ENCODE measurements at places on chromosomes 5 and 9. TPM values are rescaled to one million over a fixed set of nuclear protein-coding genes. Genes with fewer than 3 reads are reported as not detected.
A peak's percentile ranks its signal among the peaks of the same experiment; 100 is the strongest.

GRCh38 chr5:112975721-112976431 is 722 bp upstream of the DCP2 start:
- peaks cover 35% of the 10 kb centered on the region for H3K4me1 ChIP-seq
- no peaks in the 10 kb centered on the region for H3K27me3 ChIP-seq
- DNase-seq, result peak; percentile 18
- peak overlapping the region; percentile 96 for H3K4me3 ChIP-seq
- H3K36me3 ChIP-seq, result peaks cover 5% of the 10 kb centered on the region
- H3K27ac ChIP-seq, result peak overlapping the region; percentile 95

DNA sequence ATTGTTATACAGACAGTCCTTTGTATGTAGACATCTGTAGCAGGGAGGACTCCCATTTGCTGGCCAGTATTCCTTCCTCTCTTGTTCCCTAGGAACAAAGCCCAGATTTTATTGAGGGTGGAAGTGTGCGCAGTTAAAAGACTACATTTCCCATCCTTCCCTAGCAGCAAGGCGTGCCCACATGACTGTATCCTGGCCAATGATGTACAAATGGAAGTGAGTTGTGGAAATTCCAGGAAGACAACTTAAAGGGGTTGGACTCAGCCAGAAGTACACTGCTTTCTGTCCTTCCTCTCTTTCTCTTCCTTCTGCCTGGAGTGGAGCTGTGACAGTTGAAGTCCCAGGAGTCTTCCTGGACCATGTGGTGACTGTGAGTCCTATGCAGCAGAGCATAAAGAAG is 89.0 kb downstream of the HRH2 start:
- no peaks in the 10 kb centered on the region for H3K4me1 ChIP-seq
- DNase-seq, result no peak
- no peak overlapping the region for H3K27ac ChIP-seq
- H3K27me3 ChIP-seq, result peaks cover 16% of the 10 kb centered on the region
- H3K36me3 ChIP-seq, result no peaks in the 10 kb centered on the region
- no peak overlapping the region for H3K4me3 ChIP-seq

DNA sequence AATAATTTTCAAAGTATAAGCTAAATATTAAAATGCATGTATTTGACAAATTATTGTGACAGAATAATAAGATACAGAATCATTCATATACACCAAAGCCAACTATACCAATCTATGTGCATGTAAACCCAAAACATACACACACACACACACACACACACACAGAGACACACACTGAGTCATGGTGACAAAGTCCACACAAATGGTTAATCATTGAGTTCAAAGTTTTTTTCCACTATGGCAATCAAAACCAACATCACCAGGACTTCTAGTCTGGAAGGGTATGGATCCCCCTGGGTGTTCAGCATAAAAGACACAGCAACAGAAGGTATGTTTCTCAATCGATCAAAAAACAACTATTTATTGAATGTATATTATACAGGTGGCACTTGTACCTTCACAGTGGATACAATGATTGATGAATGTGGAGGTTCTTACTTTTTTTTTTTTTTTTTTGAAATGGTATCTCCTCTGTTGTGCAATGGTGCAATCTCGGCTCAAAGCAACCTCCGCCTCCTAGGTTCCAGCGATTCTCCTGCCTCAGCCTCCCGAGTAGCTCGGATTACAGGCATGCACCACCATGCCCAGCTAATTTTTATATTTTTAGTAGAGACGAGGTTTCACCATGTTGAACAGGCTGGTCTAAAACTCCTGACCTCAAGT is 137.0 kb downstream of the PDE4D start:
- no peak overlapping the region for H3K27ac ChIP-seq
- no peaks in the 10 kb centered on the region for H3K4me1 ChIP-seq
- no peak overlapping the region for H3K4me3 ChIP-seq
- H3K36me3 ChIP-seq, result no peaks in the 10 kb centered on the region
- peaks cover 6% of the 10 kb centered on the region for H3K27me3 ChIP-seq
- no peak for DNase-seq

DNA sequence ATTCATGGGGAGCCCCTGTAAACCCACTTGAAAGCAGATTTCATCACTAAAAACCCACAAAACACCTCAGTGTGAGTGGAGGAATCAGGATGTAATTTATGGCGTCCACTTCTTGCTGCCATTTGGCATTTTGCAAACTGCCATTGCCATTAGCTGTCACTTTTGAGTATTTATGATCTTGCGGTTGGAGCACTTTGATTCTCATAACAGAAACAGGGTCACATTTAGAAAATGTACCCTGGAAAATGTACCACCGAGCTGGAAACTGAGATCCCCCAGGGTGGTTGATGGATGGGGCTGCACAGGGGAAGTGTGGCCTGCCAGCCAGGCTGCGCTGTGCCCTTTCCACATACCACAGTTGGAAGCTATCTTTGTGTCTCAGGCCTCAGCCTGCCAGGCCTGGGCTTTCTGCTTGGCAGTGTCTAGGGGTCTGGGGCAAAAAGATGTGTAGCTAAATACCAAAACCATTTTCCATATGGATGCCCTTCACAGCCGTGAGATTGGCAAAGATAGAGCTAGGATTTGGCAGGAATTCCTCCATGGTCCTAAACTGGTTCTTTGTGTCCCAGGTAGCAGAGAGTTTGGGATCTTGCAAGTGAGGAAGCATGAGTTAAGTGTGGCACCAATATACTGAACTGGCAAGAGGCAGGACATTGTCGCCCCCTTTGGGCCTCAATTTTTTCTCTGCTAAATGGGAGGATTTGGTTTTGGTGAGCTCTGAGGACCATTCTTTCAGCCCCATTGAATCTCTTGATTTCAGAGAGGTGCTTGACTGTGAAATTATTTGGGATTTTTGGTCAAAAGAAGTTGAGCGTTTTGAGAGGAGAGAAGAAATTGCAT is 46.2 kb downstream of the GALNT10 start:
- H3K27ac ChIP-seq, result no peak overlapping the region
- no peak overlapping the region for H3K4me3 ChIP-seq
- H3K27me3 ChIP-seq, result no peaks in the 10 kb centered on the region
- peaks cover 38% of the 10 kb centered on the region for H3K4me1 ChIP-seq

DNA sequence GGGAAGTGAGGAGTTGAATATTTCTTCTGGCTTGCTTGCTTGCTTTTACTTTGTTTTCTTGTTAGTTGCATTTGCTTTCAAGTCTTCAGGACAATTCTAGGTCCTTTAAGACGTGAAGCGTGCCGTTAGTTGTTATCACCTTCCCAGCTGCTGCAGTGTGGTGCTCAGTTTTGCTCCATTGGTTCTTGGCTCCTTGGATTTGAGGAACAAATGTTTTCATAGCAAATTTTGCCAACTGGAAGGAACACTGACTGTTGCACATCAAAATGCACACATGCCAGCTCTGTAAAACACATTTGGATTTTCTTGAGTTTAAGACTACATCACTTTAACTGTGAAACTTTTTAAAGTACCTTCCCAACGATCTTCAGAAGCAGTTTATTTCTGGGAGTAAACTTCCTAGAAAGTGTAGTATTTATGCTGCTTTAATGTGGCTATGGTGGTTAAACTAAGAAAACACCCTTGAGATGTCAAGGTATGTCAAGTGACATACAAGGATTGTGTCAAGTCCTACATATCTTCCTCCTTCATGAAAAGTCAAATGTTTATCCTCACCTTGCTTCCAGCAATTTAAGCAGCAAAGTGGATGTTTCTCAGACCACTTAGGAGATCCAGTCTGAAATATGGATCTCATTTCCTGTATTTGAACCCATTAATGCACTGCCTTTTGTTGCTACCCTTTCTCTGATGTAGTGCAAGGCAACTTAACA is 24.9 kb downstream of the MOCS2 start:
- H3K36me3 ChIP-seq, result no peaks in the 10 kb centered on the region
- no peak for DNase-seq
- no peaks in the 10 kb centered on the region for H3K27me3 ChIP-seq

- no peaks in the 10 kb centered on the region for H3K36me3 ChIP-seq
- no peak for DNase-seq
- no peak overlapping the region for H3K27ac ChIP-seq
- H3K4me3 ChIP-seq, result no peak overlapping the region
Measured at GRCh38 chr9:114558027-114558675, 29.4 kb upstream of the ATP6V1G1 start.

DNA sequence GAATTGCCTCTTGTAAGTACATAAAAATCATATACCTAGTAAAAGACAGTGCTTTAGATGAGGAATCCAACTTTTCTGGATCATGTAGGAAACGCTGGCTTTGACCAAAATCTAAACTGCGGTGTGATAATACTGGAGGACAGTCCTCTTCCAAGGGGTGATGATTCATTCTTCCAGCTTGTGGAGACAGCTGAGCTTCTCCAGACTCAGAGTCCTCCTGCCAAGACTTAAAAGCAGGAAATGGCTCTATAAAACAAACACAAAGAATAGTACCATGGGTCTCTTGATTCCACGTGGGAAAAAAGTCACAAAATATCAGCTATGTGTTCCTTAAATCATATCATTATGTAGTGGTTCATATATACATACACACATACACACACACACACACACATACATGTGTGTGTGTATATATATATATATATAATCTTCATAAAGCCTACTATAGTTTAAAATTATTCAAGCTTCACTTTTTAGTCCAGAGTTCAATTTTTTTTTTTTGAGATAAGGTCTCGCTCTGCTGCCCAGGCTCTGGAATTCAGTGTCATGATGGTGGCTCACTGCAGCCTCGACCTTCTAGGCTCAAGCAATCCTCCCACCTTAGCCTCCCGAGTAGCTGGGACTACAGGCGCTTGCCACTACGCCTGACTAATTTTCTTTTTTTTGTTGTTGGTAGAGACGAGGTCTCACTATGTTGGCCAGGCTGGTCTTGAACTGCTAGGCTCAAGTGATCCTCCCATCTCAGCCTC is 65.0 kb downstream of the PKD2L2 start:
- no peaks in the 10 kb centered on the region for H3K27me3 ChIP-seq
- peaks cover 25% of the 10 kb centered on the region for H3K36me3 ChIP-seq
- H3K27ac ChIP-seq, result no peak overlapping the region
- no peaks in the 10 kb centered on the region for H3K4me1 ChIP-seq
- no peak overlapping the region for H3K4me3 ChIP-seq

GRCh38 chr9:79588488-79589223 is 16.9 kb downstream of the TLE4 start:
- H3K27me3 ChIP-seq, result no peaks in the 10 kb centered on the region
- peaks cover 56% of the 10 kb centered on the region for H3K4me1 ChIP-seq
- no peak for DNase-seq
- H3K36me3 ChIP-seq, result peaks cover 7% of the 10 kb centered on the region
- H3K27ac ChIP-seq, result no peak overlapping the region

DNA sequence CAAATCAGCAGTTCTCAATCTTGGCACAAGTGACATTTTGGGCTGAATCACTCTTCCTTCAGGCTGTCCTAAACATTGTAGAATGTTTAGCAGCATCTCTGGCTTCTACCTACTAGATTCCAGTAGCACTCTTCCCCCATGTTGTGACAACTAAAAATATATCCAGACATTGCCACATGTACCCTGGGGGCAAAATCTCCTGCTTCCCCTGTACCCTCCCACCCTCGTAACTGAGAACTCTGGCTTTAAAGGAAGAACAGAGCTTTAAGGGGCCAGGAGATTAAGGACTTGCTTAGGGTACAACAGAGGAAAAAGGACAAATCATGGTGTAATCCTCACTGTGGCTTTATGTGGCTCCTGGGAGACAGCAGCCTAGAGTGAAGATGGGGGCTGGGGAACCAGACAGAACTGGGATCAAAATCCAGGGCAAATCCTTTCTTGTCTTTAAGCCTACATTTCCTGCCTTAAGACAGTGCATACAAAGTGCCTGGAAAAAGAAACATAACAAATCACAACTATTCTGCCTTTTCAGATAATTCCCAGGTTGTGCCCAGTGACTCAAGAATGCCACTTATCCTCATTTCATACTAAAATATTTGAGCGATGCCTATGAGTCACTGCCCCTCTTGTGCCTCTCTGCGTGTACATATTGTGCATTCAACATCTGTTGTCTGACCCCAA is 109.3 kb downstream of the DAPK1 start:
- DNase-seq, result no peak
- peaks cover 8% of the 10 kb centered on the region for H3K4me1 ChIP-seq
- no peak overlapping the region for H3K27ac ChIP-seq
- H3K27me3 ChIP-seq, result peaks cover 38% of the 10 kb centered on the region

DNA sequence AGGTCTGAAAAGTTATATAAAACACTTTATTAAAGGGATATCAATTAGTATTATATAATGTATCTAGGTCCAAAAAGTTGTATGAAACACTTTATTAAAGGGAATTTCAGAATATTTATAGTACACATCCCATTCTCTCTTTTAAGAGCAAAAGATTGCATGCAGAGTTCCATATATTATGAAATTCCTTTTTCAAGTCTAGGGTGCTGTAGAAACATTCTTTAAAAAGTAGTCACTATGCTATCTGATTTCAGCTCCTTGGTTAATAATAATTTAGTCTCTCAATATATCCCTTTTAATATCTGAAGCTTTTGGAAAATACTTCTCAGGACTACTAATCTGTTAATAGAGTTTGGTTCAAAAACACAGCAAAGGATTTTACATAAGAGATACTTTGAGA is 1496.1 kb upstream of the C9orf72 start:
- DNase-seq, result no peak
- no peaks in the 10 kb centered on the region for H3K4me1 ChIP-seq
- no peak overlapping the region for H3K27ac ChIP-seq
- H3K4me3 ChIP-seq, result no peak overlapping the region
- H3K36me3 ChIP-seq, result no peaks in the 10 kb centered on the region

DNA sequence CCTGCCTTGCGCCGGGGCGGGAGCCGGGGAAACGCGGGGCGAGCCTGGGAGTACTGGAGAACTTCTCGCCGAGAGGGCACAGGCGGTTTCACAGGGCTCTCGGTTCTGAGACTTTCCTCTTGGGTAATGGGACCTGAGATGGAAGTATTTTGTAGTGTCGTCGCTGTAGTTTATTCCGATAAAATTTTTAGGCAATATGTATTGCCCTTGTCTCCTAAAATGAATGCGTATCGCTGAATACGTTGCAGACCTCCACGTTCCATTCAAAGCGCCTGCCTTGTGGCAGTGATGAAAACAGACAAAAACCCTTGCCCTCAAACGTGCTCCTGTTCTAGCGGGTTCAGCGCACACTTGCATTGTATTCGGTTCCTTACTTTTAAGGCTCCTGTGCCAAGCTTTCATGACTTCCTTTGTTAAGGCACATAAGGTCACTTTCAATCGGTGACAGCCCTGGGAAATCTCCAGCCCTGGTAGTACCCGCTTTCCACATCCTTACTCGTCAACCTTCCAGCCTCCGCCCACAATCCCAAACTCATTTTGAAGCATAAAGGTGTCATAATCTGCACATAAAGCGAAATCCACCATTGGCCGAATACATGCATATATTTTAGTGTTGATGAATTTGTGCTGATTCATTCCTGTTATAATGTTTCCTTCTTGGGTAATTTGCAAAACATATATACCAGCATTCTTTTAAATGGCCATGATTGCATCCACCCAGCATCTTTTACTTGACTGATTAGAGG is 694 bp downstream of the RMI1 start:
- H3K27ac ChIP-seq, result peak overlapping the region; percentile 99
- H3K27me3 ChIP-seq, result no peaks in the 10 kb centered on the region
- peaks cover 33% of the 10 kb centered on the region for H3K4me1 ChIP-seq
- peaks cover 42% of the 10 kb centered on the region for H3K36me3 ChIP-seq

- H3K36me3 ChIP-seq, result no peaks in the 10 kb centered on the region
- no peak for DNase-seq
- H3K27me3 ChIP-seq, result peaks cover 4% of the 10 kb centered on the region
- H3K4me1 ChIP-seq, result peaks cover 3% of the 10 kb centered on the region
- H3K27ac ChIP-seq, result no peak overlapping the region
Measured at GRCh38 chr5:113612060-113612496, 98.6 kb downstream of the YTHDC2 start.

ADAMTS13 gene
- 3.0 TPM for total RNA-seq

TMEM203 gene
- total RNA-seq, result 23.2 TPM

ADGRD2 gene
- total RNA-seq, result not detected

SUSD3 gene
- total RNA-seq, result 62.7 TPM

LCN10 gene
- 1.0 TPM for total RNA-seq

SLC25A2 gene
- not detected for total RNA-seq

ENC1 gene
- total RNA-seq, result 0.86 TPM

FBP2 gene
- total RNA-seq, result not detected

ANKRD31 gene
- 0.36 TPM for total RNA-seq

C9orf153 gene
- total RNA-seq, result 0.31 TPM

ZBTB43 gene
- 20.9 TPM for total RNA-seq

ZNF608 gene
- not detected for total RNA-seq

ZDHHC11B gene
- total RNA-seq, result not detected

All from activated naive CD4-positive, alpha-beta T cell treated with anti-CD3 and anti-CD28 coated beads for 36 hours (primary cell).